Bronchial epithelial cell (primary cell): ENCODE measurements at places on chromosomes 7 and 10.

- DNase-seq = peak; percentile 95
These were observed 63.9 kb upstream of the AHR start for GRCh38 chr7:17234398-17235031.

- no peak for DNase-seq
These were observed 822.1 kb upstream of the SORCS1 start for GRCh38 chr10:107986571-107986970.

GRCh38 chr10:32629910-32630309 lies 184.0 kb downstream of the CCDC7 start:
- no peak for DNase-seq

DNA sequence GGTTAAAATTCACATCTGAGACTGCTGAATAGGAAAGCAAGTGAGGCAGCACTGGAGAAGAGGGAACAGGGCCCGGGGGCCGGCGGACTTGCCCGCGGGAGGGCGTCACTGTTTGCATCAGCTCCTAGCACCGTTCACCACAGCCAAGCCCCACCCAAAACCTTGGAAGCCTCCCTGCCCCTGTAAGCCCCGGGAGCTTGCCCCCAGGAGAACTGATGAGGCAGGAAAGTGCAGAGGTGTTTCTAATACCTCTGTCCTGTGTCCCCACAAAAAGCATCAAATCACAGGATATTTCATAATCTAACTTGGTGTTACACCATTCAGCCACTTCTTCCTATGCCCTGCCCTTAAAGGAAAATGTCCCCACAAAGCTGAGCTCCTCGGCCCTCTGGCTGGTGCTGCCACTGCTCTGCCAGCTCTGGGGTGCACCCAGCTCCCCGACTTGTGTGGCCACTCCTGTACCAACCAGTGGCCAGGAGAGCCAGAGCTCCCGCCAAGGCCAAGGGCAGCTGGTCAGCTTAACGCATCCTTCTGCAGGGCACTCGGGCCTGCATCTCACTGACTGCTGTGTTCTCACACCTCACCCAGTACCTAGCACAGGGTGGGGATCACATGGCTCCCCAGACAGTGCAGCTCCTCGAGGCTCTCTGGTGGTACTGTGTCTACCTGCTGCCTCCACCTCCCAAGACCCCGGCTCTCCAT lies 47.3 kb upstream of the CNPY1 start:
- DNase-seq = no peak

- DNase-seq = peak; percentile 52
These were observed 486.1 kb downstream of the SEMA3D start for GRCh38 chr7:84700563-84701370.

DNA sequence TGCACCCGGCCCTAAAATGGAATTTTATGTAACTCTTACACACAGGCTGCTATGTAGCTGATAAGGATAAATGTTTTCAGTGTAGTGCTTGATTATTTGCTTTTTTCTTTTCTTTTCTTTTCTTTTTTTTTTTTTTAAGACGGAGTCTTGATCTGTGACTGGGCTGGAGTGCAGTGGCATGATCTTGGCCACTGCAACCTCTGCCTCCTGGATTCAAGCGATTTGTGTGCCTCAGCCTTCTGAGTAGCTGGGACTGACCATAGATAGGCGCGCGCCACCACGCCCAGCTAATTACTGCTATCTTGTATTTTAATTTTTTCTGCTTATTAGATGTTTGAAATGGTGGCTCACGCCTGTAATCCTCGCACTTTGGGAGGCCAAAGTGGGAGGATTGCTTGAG lies 3.4 kb downstream of the RABGEF1 start:
- no peak for DNase-seq

DNA sequence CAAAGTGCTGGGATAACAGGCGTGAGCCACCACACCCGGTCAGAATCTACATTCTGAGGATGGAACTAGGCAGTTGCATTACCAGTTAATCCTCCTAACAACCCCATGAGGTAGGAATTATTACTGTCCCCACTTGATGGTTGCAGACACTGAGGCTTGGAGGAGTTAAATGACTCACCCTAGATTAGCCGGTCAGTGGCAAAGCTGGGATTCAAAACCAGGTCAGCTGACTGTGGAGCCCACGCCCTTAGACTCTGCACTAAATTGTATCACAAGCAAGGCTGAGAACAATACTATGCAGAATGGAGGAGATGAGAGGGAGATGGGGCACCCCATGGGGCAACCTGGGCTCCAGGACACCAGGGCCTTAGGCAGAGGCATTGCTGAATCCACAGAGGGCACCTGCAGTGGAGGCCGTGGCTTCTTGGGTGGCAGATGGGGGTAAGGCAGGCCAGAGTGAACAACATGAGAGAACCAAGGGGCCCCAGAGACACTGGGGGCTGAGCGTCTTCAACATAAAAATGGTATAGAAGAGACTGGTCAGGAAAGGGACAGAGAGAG lies 723.4 kb downstream of the PARD3 start:
- peak; percentile 13 for DNase-seq

GRCh38 chr10:79129361-79129997 lies 60.7 kb downstream of the ZMIZ1 start:
- DNase-seq = no peak
